Renal pelvis (tissue), 12 donors: ENCODE measurements at places on chromosomes 11 and 22. TPM values are rescaled to one million over a fixed set of nuclear protein-coding genes. Genes with fewer than 3 reads are reported as not detected.

The PGR gene
- polyA plus RNA-seq = 0.01 TPM

The CDHR5 gene
- 42.6 TPM for polyA plus RNA-seq

The SLC16A8 gene
- 3.0 TPM for polyA plus RNA-seq

The SMTNL1 gene
- polyA plus RNA-seq = 0.17 TPM

The SAA4 gene
- polyA plus RNA-seq = not detected

The OR8A1 gene
- polyA plus RNA-seq = 0.04 TPM

The LAYN gene
- 7.1 TPM for polyA plus RNA-seq

The RTN4RL2 gene
- polyA plus RNA-seq = 2.8 TPM

The TREH gene
- polyA plus RNA-seq = 2.6 TPM

The ART1 gene
- not detected for polyA plus RNA-seq

The PNPLA3 gene
- polyA plus RNA-seq = 2.9 TPM

The KDM4E gene
- 0.07 TPM for polyA plus RNA-seq

The TRIM6 gene
- 38.2 TPM for polyA plus RNA-seq

The C11orf97 gene
- polyA plus RNA-seq = 0.42 TPM

The OR51M1 gene
- 0.14 TPM for polyA plus RNA-seq

The POTEH gene
- polyA plus RNA-seq = not detected

The SCGB1D2 gene
- polyA plus RNA-seq = 3.2 TPM

The OR5B21 gene
- not detected for polyA plus RNA-seq

The VSIG2 gene
- polyA plus RNA-seq = 9.3 TPM

The YPEL4 gene
- 2.0 TPM for polyA plus RNA-seq

The LMNTD2 gene
- 4.6 TPM for polyA plus RNA-seq

The GALNT18 gene
- polyA plus RNA-seq = 28.1 TPM

The PARVA gene
- 106 TPM for polyA plus RNA-seq

The NRXN2 gene
- 23.0 TPM for polyA plus RNA-seq

The RBFOX2 gene
- polyA plus RNA-seq = 126 TPM

The SLC22A25 gene
- polyA plus RNA-seq = not detected

The C11orf87 gene
- polyA plus RNA-seq = 0.09 TPM

The NCAM1 gene
- polyA plus RNA-seq = 64.4 TPM

The KREMEN1 gene
- 21.5 TPM for polyA plus RNA-seq

The BAIAP2L2 gene
- 11.2 TPM for polyA plus RNA-seq

The PIK3IP1 gene
- 14.5 TPM for polyA plus RNA-seq

The PHLDA2 gene
- 1.7 TPM for polyA plus RNA-seq

The SCGB2A2 gene
- polyA plus RNA-seq = not detected

The ANO1 gene
- polyA plus RNA-seq = 15.2 TPM

The ZNF195 gene
- 41.1 TPM for polyA plus RNA-seq

The PARVG gene
- polyA plus RNA-seq = 1.7 TPM

The OR8G5 gene
- polyA plus RNA-seq = not detected

The NLRP10 gene
- not detected for polyA plus RNA-seq

The MMP1 gene
- 0.21 TPM for polyA plus RNA-seq

The CTSD gene
- polyA plus RNA-seq = 263 TPM

The ADM2 gene
- polyA plus RNA-seq = 4.4 TPM

The SLC37A2 gene
- polyA plus RNA-seq = 1.9 TPM

The NFAM1 gene
- polyA plus RNA-seq = 0.82 TPM

The CASP5 gene
- polyA plus RNA-seq = not detected

The C22orf15 gene
- 2.9 TPM for polyA plus RNA-seq

The RHOD gene
- polyA plus RNA-seq = 10.5 TPM

The MAPK12 gene
- 17.7 TPM for polyA plus RNA-seq

The SLC22A24 gene
- polyA plus RNA-seq = 0.83 TPM

The OAF gene
- 39.4 TPM for polyA plus RNA-seq

The GGTLC2 gene
- not detected for polyA plus RNA-seq

The ARHGAP42 gene
- polyA plus RNA-seq = 25.1 TPM

The SLC7A4 gene
- polyA plus RNA-seq = 1.5 TPM

The PRODH gene
- polyA plus RNA-seq = 27.2 TPM

The RAC2 gene
- polyA plus RNA-seq = 7.5 TPM
